ENCODE measurements at places on chromosomes 13 and 19.

DNA sequence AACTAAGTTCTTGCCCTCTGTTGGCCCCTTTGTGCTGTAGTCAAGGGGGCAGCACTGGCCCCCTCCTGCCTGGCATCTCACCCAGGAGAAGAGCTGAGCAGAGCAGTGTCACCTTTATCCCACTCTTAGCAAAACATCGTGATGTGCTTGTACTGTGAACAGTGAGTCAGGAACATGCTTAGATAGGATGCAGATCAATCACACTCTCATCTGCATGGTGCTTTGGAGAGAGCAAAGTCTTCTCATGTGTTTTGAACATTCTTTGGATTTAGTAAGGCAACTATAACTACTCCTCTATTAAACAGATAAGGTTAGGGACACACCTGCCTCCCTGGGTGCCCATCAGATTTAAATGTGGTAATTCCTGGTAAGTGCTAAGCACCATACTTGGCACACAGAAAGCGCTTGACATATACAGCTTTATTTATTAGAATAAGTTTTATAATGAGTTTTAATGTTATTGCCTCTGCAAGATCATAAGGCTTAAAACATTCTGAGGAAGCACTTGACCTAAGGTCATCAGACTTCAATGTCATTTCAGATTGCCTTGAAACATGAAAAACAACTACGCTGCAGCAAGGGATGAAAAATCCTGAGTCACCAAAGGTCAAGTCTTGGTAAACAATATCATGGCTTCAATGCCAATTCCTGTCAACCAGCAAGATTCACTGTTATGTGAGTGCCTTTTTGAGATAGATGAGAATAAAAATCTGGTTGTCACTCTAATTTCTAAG is 82.4 kb upstream of the IRS2 start:
- no peak for DNase-seq

GRCh38 chr13:47484548-47484947 is 516.5 kb downstream of the SUCLA2 start:
- DNase-seq = no peak

DNA sequence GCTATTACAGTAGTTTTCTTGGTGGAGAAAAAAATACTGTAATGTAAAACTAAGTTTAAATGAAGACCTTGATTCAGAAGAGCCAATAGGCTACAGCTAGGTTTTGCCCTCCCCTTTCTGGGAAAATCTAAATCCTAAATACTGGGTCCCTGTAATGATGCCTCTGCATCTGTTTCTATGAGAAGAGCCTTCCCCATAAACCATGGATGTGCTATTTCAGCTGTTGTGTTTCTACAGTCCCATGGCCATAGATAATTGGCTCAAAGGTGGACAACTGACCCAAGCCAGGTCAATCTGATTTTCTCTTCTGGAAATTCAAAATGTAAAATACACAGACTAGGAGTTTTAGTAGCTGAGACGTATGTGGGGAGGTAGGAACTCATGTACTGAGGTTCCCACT is 101.9 kb downstream of the NDFIP2 start:
- no peak for DNase-seq

DNA sequence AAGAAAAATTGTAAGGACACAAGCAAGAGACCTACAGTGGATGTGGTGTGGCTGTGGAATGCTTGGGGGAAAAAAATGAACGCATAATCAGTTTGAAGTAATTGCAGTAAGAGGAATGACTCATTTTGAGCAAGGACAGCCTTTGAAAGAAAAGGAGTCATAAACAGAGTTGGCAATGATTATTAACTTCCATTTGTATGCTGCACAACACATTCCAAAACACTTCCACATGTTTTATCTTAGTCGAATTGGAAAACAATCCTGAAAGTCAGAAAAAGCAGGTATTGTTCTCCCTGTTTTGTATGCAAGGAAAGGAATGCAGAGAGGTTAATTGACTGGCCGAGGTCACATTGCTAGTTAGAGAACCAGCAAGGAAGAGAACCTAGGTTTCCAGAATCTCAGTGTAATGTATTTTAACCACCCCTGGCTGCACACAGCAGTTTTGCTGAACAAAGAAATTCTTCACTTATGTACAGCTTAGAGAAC is 630.0 kb upstream of the MIR17HG start:
- DNase-seq = no peak

GRCh38 chr19:49710372-49710951 is 19.5 kb downstream of the CPT1C start:
- no peak for DNase-seq
